ENCODE measurements at places on chromosomes 2 and 18.

DNA sequence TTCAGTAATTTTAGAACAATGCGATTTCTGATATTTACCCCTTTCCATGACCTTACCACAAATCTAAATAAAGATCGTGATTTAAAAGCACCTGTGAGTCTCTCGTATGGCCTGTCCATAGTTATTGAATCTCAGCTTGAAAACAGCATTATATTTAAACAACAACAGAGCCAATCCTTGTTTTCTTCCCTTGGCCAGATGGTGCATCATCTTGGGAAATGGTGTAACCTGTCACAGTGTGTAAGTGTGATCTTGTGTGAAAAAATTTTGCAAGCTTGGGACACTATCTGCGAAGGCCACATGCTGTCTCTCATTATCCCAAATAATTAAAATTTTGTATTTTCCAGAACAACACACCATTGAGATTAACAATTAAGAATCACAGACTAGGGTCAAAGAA is 262.7 kb upstream of the SPHKAP start:
- no peak for DNase-seq

DNA sequence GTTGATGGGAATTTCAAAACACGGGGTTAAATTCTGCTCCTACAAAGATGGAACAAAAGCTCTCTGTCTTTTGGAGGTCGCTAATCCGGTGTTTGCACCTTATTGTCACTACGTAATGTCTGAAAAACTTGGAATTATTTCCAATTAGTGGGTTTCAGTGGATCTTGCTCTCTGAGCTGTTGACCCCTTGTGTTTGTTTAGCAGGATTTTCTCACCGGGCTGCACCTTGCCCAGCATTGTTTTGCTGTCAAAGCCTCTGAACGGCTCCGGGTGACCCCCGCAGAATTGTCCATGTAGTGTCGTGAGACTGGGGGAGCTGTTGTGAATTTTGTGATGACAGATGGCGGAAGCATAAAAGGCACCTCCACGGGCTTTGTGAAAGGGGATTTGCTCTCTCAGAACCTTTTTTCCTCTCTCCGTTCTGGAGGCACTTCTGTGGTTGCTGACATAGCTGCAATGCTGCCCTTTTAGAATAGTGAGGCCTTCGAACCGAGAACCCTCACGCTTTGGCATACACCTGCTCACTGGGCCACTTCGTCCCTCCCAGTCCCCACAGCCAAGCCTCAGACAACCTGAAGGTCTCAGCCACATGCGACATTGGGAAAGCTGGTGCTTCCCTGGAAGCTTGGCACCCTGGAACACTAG is 129.4 kb downstream of the ACOXL start:
- DNase-seq = no peak

DNA sequence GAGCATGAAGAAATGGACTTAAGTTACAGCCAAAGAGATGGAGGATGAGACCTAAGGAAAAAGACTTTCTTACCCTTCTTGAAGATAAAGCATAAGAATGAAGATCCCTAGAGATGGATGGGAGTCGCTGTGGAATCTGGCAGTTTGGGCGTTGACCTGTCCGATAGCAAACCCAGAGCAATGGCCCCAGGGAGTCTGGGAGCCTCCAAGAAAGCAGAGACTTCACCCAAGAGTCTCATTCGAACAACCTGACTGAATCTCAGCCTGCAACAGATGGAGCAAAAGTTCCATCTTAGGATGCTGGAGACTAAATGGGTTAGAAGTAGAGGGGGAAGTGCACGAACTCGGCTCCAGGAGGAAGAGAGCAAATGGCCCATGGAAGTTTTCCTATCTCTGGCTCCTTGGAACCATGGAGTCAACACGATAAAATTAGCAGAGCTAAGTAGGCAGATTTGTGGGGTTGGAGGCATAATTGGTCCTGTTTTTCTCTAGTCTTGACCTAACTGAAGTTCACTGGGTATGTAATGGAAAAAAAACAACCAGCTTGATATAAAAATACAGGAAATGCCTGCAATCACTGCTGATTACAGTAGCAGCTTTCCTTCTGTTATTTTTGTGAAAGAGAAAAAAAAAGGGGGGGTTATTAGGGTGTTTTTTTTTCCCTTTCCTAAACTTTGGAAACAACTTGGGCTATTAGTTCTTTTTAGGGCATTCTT is 178.4 kb upstream of the EPAS1 start:
- DNase-seq = no peak

- DNase-seq = no peak
These were observed 76.7 kb downstream of the DTNB start for GRCh38 chr2:25596516-25597244.

DNA sequence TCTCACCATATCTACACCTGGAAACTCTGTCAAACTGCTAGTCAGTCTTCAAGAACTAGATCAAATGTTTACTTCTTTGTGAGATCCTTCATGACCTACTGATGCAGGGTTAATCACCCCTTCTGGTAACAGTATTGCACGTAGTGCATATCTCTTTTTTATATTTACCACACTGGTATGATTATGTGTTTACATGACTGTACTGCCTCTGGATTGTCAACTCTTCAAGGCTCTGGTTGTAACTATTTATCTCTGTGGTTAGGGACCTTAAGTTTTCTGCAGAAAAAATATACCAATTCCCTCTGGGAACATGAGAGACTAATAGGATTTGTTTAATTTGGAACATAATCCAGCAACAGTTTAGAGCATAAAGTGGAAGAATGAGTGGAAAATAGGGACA is 135.5 kb downstream of the PDE1A start:
- DNase-seq = no peak

GRCh38 chr18:29250259-29250658 is 1073.3 kb upstream of the CDH2 start:
- no peak for DNase-seq

- no peak for DNase-seq
These were observed 478.8 kb downstream of the PLCL1 start for GRCh38 chr2:198283146-198283545.

- DNase-seq = no peak
These were observed 8.2 kb downstream of the BAZ2B start for GRCh38 chr2:159608108-159608507.

GRCh38 chr18:24827501-24827900 is 367.1 kb downstream of the HRH4 start:
- no peak for DNase-seq

DNA sequence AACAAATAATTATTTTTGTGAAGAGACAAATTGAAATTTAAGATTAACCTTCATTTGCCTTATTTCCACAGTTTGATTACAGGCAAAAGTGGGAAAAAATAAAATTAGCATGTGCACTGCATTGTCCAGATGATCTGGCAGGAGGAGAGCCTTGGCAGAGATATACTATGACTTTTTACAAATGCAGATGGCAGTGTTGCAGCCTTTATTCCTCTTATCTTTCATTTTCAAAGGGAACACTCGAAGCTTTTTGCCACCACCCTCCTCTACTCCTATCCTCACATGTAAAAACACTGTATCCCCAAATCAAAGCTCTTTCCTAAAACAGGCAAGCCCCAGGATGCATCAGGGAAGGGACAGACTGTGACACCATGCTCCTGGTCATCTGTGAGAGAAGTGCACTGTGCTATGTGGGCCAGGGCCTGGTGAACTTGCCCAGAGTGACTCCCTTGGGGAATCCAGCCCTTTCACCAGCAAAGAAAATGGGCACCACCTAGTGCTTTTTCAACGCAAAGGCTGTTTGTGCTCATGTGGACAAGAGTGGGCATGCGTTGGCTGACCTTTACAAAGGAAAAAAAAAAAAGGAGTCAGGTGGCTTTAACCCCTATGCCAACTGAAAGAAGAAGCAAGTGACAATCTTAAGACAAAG is 74.7 kb upstream of the ETAA1 start:
- DNase-seq = peak; percentile 69

DNA sequence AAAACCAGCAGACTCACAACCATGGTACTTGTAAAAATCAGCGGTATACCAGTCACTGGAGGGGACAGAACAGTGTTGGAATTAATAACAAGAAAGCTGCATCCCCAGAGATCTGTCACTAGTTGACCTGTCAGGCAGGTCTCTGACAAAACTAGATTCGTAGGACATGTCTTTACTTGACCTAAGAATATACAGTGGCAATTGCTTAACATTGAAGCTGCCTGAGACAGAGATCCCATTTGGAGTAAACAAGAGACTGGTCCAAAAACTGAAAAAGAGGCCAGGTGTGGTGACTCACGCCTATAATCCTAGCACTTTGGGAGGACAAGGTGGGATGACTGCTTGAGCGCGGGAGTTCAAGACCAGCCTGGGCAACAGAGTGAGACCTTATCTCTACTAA is 7.2 kb upstream of the SS18 start:
- no peak for DNase-seq

DNA sequence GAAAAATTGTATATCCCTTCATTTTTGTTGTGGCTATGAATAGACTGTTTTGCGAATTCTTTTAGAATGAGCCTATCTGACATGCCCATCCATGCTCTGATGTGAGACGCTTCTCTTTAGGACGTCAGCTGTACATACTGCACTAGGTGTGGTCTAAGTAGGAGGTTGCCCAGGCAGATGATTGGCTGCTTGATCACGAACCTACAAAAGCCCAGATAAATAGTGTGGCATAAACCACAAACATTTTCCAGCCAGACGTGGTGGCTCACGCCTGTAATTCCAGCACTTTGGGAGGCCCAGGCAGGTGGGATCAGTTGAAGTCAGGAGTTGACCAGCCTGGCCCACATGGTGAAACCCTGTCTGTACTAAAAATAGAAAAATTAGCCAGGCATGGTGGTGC is 251.8 kb downstream of the AGAP1 start:
- no peak for DNase-seq

DNA sequence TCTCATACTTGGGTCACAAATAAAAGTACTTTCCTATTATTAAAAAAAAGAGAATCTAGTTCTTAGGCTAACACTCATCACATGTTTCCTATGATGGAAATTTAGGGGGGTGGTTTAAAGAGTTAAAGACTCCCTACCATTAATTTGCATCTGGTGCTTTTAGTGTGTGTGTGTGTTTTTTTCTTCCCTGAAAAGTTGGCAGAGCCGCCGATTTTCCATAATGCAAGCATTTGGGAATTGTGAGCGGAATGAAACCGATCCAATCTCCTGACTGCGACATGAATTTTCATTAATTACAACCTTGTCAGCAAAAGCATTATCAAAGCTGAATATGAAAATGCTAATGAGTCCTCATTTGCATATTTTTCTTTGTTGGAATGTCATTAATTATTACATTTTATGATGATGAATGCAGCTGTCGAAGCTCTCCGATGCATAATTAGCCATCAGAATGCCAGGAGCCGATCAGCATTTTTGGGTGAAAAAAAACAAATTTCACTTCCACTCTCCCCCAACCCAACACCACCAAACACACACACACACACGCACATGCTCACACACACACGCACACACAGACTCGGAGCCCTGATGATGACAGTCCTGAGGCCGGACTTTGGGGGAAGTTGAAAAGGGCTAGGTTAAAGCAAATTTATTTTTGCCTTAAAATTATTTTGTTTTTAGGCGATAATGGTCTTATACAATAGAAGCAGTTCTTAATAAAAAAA is 165.4 kb downstream of the TCF4 start:
- DNase-seq = no peak

- DNase-seq = no peak
These were observed 106.5 kb downstream of the COL6A3 start for GRCh38 chr2:237307474-237307873.

DNA sequence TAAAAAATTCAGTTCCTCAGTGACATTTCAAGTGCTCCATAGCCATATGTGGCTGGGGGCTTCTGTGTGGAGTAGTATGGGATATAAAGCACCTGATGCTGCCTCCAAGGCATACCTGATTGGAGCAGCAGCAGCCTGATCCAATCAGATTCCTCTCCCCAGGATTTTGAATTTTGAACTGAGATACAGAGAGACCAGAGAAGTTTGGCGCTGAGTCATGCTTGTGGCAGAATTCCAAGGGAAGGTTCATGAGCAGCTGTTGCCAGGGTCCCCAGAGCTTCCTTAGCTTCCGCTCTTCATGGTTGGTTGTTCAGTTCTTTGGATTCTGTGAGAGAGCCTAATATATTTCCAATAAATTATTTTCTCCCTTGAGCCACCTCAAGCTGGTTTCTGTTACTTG is 29.0 kb upstream of the CFAP36 start:
- DNase-seq = no peak

DNA sequence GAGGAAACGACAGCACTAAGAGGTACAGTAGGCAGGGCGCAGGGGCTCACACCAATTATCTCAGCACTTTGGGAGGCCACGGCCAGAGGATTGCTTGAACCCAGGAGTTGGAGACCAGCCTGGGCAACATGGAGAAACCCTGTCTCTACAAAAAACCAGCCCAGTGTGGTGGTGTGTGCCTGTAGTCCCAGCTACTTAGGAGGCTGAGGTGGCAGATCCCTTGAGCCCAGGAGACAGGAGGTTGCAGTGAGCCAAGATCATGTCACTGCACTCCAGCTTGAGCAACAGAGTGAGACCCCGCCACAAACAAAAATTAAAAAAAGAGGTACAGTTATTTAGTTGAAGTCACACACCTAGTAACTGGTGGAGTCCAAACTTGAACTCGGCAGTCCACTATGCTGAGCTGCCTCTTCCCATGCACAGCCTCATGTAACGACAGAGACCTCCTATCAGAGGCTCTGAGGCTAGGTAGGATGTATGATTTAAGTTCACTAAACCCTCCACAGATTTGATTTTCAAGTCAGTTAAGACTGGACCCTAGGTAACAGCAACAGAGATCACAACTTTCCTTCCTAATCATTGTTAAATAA is 8.7 kb downstream of the STK17B start:
- DNase-seq = no peak

- DNase-seq = no peak
These were observed 49.1 kb upstream of the CABYR start for GRCh38 chr18:24089515-24090337.

GRCh38 chr18:5969989-5970403 is 74.7 kb upstream of the TMEM200C start:
- peak; percentile 70 for DNase-seq

DNA sequence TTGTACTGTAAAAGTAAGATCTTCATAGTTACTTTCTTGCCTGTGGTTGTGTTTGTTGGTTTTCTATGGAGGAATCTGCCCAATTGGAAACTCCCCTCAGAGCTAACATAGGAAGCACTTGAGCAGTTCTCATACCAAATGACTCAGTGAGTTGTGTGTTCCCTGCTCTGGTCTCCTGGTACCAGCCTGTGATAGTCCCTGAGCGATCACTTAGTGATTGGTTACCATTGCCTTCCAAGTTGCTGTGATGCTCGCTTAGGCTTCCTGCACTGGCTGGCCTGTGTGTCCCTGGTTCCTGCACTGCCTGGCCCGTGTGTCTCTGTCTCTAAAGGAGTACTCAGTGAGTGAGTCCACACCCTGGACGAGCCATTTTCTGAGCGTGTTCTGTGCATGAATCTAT is 133.0 kb downstream of the MAP4K4 start:
- no peak for DNase-seq

Data from COLO829 (cell line).